ENCODE measurements at places on chromosomes 2 and 18.

DNA sequence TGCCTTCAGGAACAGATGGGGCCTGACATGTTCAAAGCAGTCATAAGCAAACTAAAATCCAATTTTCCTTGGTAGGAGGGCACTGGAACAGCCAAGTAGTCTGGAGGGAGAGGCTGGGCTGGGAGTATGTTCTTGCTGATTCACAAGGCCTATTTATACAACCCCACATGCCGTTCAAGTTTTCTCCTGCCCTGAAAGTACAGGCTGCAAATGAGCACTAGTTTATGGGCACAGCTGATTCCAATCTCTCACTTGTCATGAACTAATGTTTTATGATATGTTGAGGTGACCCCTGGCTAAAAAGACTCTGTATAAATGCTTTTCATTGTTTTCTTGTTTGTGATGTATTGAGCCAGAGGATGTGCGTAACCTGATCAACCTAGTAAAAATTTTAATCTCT, 183.4 kb upstream of the SRD5A2 start:
- no peak for DNase-seq

- DNase-seq = no peak
Observed at GRCh38 chr18:6476190-6476589, 61.5 kb upstream of the L3MBTL4 start.

DNA sequence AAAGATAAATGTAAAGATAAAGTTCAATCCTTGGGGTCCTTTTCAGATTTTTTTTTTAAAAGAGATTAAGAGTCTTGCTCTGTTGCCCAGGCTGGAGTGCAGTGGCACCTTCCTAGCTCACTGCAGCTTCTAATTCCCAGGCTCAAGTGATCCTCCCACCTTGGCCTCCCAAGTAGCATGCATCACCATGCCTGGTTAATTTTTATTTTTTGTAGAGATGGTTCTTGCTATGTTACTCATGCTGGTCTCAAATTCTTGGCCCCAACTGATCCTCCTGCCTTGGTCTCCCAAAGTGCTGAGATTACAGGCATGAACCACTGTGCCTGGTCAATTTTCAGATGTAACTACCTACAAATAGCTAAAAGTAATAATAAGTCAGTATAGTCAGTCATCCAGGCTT, 21.1 kb downstream of the NFE2L2 start:
- DNase-seq = no peak

DNA sequence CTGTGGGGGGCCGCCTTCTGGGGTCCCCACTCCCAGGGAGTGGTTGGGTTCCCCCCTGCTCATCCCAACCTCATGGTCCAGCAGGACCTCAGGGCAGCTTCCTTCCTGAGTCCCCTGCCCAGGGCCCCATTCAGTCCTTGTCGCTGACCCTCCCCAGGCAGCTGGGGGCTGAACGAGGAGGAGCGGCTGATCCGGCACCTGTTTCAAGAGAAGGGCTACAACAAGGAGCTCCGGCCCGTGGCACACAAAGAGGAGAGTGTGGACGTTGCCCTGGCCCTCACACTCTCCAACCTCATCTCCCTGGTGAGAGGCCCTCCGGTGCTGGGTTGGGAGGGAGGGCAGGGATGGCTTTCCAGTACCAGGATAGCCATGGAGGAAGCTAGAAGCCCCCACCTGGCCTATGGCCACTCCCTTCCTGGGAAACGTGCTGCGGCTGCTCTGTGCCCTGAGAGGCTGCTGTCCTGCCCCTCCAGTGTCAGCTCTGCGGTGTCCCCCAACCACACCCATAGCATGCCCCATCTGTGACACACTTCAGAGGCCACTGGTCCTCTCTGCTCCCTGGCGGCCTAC, 497 bp downstream of the CHRND start:
- DNase-seq = no peak

DNA sequence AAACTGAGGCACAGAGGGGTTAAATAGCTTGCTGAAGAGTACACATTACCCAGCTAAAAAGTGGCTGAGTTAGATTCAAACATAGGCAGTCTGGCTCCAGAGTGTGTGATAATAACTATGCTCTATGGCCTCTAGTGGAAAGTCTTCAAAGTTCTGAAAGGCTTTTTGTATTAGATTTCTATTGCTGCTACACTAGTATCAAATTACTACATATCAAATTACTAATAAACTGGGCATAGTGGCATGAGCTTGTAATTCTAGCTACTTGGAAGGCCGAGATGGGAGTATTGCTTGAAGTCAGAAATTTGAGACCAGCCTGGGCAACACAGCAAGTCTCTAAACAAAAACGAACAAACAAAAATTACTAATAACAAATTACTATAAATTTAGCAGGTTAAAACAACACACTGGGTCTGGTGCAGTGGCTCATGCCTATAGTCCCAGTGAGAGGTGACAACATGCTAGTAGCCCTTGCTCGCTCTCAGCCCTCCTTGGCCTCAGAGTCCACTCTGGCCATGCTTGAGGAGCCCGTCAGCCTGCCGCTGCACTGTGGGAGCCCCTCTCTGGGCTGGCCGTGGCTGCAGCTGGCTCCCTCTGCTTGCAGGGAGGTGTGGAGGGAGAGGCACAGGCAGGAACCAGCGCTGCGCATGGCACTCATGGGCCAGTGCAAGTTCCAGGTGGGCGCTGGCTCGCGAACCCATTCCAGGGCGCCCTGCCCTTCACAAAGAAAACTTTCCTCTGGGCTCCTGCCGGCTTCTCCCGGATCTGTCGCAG, 38.2 kb upstream of the TWSG1 start:
- no peak for DNase-seq

DNA sequence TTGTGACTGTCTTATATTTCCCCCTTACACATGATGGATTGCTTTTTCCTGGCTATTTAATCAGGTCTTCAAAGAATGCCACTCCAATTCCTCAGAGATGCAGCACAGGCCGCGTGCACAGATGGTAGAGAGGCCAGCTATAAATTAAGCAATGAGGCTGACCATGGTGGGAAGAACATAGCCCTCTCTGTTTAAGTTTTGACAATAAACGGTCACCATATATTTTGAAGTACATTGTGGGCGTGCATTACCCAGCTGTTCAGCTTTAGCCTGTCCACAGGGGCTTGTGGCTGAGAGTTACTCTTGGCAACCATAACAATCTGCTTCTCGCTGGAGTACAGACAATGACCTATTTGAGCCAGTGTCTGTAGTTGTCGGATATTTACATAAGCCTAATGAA, 730.8 kb downstream of the DCC start:
- DNase-seq = no peak

- no peak for DNase-seq
Observed at GRCh38 chr18:73896685-73897084, 250.9 kb downstream of the FBXO15 start.

DNA sequence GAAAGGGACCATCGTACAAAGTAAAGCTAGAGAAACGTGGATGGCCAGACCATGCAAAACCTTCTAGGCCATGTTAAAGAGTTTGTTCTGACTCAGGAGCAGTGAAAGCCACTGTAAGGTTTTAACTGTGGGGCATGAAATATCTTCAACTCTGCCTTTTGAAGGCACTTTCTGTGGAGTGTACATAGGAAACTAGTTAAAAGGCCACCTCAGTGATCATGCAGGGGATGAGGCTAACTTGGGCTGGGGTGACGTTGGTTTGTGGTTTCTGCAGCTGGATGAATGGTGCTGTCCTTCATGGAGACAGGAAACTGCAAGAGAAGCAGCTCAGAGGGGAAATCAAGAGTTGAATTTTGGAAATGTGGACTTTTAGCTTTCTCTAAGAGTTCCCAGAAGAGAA, 190.7 kb downstream of the CDCA7 start:
- no peak for DNase-seq

DNA sequence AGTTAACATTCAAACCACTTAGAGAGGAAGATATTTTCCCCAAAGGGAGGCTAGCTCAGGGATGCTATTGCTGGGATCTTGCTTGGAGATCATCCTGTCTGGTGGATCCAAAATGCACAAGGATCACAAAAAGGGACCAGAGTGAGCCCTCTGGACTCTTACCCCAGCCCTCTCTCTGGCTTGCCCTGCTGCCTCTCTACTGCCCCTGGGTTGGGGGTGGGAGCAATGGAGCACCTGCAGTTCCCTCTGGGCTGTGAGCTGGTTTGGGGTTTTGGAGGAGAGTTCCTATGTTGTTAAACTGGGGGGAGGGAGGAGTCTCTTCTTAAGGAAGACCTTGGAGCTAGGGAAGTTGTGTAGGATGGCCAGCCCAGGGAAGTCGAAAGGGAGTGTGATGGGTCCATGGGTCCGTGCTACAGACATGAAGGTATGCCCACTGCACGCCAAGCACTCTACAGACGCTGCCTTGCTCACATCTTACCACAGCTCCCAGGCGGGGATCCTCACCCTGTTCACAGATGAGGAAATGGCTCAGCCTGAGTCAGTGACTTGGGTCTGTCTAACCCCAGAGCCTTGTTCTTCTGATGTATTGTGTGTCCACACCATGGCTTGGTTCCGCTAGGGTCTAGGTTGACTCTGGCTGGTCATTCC, 3.8 kb downstream of the LBH start:
- peak; percentile 28 for DNase-seq

DNA sequence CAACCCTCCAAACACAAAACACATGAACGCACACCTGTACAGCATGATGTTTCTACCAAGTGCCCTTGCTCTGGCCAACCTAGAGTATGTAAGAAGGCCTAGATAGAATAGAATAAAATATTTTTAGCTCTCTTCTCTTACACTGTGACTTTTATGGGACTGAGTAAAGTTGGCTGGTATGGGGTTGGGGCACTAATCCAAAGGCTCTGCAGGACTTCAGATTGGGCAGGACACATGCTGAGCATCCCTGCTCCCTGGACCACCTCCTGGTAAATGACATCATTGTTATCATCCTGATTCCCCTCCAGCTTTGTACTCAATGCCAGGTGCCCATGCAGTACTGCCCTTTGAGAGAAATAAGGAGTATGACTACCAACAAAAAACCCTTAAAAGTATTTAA, 322.2 kb downstream of the SLC8A1 start:
- no peak for DNase-seq

DNA sequence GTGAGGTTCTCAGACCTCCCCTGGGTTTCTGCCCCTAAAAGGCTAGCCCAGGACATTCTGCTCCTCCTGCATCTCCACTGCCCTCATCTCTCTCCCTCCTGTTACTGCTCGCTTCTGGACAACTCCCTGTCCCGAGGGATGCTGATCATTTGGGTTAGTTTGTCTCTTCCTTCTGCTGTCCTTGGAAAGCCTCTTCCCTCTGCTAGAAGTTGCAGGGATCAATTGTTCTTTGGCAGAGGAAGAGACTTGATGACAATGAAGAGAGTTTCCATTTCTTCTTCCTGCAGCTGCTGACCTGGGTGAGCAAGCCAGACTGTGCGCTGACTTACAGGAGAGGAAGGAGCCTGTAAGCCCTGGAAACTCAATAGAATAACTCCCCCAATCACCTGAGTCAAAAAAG, 68.9 kb downstream of the RDH14 start:
- DNase-seq = no peak

GRCh38 chr2:72347081-72347480, 199.4 kb upstream of the CYP26B1 start:
- DNase-seq = no peak

GRCh38 chr2:200003444-200003843, 48.1 kb downstream of the MAIP1 start:
- DNase-seq = no peak

GRCh38 chr2:61639721-61640120, 101.6 kb upstream of the XPO1 start:
- DNase-seq = peak; percentile 36

DNA sequence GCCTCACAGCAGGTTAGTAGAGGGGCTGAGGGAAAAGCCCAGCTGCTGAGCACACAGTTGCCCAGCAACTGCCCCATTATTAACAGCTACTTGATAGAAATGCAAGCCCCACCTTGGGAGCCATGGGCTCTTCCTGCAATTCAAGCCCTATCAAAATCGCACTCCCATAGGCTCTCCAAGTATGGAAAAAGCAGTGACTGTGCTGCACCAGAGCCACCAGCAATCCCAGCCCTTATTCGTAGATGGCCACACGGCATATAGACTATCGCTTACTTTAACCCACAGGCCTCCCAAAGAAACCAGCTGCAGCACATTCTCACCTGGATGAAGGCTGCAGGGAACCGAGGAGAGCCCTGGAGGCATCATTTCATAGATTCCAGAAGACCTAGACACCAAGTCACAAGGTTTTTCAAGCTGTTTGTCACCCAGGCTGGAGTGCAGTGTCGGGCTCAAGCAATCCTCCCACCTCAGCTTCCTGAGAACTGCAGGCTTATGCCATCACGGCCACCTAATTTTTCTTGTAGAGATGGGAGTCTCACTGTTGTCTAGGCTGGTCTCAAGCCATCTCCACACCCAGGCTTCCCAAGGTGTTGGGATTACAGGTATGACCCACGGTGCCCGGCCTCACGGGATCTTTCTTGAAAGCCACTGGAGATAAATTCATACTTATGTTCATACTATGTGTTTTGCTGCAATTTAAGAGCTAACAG, 11.3 kb downstream of the NCL start:
- DNase-seq = peak; percentile 80

DNA sequence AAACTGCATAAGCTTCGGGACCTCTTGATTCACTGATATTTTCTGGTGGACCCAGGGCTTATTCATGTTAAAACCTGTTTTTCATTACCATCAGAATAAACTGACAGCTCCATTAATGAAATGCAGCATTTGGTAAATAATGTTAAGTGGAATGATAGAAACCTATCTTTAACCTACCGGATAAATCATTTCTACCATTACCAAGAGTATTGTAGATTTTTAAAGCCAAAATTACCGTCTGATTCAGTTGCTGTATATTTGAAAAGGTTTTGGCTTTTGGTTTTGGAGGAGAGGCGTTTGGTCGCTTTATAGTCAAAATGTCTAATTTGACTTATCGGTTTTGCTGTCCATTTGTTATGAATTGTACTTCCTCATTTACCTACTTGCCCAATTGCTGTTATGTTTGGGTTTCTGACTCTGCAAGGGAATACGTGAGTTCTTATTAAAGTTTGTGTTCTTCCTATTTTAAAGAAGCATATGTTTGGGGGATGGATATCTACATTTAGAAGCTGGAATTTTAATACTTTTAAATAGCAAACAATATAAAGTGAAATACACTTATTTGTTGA, 1.0 kb upstream of the CUL3 start:
- DNase-seq = no peak

- DNase-seq = peak; percentile 53
Observed at GRCh38 chr2:60247471-60247870, 306.0 kb downstream of the BCL11A start.

DNA sequence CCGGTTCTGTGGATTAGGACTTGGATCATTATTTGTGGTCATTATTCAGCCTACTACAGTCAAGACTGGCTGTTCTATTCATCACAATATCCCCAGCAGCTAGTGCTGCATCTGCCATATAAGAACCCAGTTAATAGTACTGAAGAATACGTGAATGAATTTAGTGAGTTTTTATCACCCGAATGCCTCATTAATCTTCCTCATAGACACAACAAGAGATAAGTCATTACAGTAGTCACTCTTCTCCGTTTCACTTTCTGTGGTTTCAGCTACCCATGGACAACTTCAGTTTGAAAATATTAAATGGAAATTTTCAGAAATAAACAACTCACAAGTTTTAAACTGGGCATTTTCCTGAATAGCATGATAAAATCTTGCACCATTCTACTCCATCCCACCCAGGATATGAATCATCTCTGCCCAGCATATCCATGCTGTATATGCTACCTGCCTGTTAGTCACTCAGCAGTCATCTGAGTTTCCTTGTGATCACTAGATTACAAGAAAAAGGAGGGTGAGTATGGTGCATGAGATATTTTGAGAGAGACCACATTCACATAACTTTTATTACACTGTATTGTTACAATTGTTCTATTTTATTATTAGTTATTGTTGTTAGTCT, 363.7 kb upstream of the CHAC2 start:
- no peak for DNase-seq

Measured in endodermal cell (in vitro differentiated cells).